ENCODE measurements at places on chromosomes 2 and 18.

- peak; percentile 56 for DNase-seq
Measured at GRCh38 chr2:9984217-9984739, 32.8 kb downstream of the GRHL1 start.

- no peak for DNase-seq
Measured at GRCh38 chr2:217610401-217610814, 392.4 kb downstream of the TNS1 start.

- no peak for DNase-seq
Measured at GRCh38 chr2:45840481-45840880, 189.0 kb downstream of the PRKCE start.

DNA sequence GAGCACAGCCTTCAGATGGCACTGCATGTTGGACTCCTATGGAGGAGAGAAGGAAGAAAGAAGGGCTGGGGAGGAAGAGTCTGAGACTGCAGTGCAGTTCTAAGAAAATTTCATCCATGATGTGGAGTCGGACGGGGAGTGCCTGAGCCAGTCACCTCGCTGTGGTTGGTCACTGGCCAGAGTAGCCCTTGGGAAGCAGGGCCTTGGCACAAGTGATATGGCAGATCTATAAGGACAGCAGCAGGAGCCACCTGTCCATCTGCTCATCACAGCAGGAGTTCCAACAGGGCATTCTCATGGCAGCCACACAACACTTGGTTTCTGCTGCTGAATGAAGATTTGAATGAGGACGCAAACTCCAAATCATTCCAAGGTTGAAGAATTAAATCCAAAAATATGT lies 314.8 kb downstream of the CYP26B1 start:
- no peak for DNase-seq

DNA sequence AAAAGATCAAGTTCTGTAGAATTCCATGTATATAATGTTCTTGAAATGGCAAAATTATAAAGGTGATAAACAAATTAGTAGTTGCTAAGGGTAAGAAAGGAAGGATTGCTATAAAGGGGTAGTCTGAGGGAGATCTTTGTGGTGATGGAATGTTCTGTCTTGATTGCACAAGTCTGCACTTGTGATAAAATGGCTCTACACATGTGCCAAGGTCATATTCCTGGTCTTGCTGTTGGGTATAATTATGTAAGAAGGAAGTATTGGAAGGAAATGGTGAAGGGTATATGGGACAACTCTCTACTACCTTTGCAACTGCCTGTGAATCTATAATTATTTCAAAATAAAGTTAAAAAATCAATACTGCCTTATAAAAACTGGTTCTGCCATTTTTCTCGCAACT lies 15.3 kb downstream of the SGPP2 start:
- DNase-seq = no peak

DNA sequence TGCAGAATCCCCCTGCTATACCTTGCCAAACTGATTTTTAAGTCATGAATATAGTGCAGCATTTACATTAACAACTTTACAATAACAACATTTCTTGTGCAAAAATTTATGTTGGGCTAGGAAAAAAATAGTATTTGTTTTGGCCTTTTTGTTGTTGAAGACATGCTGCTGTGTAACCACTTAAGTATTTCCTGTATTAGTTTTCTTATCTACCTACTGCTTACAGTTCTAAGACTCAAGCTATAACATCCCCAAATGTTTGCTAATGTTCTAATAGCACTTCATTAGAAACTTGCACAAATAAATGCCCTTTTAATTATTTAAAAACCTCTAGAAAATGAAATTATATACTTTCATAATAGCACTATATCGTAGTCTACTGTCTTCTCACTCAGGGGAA lies 154.3 kb upstream of the DOCK10 start:
- no peak for DNase-seq

DNA sequence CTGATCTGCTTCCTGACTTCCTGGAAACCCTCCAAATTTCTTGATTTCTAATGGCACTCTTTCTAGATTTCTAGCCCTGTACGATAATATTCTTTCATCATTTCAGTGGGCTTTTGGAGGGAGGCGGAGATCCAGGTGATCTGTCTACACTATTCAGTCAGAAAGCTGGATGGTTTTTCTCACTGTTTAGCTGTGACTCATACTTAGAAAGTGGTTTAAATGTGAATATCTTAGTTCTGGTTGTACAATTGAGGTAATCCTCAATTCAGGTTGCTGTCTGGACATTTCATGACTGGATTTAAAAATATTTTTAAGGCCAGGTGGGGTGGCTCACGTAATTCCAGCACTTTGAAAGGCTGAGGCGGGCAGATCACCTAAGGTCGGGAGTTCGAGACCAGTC lies 20.8 kb downstream of the SEH1L start:
- DNase-seq = no peak

DNA sequence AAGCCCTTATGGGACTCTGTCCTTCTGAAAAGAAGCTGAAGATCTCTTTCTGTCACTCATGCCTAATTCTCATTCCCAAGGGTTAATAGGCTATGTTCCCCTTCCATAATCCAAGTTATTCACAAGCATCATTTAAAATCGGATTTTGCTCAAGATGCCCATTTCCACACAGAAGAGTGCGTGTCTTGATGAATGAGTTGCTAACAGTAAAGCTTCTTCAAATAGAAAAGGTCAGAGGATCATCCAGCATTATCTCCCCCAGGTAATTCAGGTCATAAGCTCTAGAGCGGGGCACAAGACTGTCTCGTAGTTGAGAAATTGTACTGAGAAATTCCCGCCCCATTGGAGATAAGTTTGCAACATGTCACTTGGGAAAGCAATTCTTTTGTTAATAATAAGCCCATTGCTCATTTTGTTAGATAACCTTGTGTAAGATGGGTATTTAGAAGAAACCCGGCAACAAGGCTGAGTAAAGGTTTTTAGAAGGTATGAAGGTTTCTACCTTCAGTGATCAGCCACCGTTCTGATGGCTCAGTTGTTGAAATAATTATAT lies 290.7 kb upstream of the EPAS1 start:
- DNase-seq = no peak

DNA sequence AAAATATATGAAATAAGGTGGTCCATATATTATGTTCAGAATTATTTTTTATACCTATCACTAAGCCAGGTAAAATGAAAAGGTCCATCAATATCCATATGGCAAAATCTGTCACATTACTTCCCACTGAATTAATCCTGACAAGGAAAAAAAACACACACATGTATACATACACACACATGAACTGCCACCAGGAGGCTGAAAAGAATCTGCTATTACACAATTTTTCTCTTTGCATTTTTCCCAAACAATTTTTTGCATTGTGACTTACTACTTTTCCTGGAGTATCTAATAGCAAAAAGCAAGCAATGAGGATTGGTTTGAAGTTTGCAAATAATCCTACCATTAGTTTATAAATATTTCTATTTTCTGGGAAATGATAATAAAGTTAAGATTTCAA lies 128.2 kb upstream of the CD226 start:
- no peak for DNase-seq

GRCh38 chr18:5895299-5895875 lies at the start of gene TMEM200C:
Gene TMEM200C (minus strand): TSS chr18:5895522. CDS start chr18:5892063, 3,459 bp downstream.
- DNase-seq = no peak

DNA sequence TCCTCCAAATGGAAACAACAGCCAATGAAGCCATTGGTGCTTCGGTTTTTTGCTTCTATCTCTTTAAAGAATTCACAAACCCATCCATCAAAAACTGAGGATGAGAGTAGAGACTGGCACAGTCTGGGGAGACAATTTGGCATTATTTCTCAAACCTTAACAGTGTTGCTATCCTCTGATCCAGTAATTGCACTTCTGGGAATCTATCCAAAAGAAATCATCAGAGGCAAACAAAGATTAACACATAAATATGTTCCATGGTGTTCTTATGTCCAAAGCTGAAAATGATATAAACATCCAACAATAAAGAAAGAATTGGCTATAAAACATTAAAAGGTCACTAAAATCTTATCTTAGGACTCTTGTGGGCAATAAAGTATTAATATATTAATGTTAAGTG lies 35.1 kb downstream of the REEP1 start:
- DNase-seq = no peak

DNA sequence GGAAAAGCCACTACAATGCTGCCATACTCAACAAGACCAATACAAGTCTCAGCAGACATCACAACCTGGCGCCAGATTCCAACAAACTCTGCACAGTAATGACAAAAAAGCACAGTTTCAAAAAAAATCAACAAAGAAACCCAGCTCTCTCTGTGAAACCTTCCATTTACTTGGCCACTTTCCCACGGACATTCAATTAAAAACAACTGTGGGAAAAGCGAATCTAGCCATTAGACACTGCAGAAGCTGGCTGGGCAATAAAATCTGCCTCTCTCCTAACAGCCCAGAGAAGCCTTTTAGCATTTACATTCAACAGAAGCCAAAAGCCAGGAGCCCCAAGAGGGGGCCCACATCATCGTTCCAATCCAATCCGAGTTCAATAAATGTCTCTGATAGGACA lies 128.9 kb downstream of the HDAC4 start:
- DNase-seq = no peak

DNA sequence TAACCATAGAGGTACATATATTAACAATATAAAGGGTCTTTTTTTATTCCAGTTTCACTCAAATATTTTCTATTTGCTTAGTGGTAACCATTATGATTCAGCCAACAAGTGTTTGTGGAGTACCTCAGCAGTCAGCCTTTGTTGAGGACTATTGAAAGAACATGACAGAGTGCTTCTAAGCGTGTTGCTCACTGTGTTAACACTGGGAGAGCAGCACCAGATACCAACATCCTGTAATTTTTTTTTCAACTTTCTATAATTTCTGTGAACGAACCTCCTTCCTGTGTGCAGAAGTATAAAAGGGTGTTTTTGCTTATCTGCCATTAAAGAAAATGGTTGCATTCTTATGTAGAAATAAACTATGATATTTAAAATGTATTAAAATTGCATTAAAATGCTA lies 239.0 kb downstream of the PHLPP1 start:
- no peak for DNase-seq

GRCh38 chr18:26473672-26474071 lies 74.7 kb downstream of the KCTD1 start:
- DNase-seq = no peak

DNA sequence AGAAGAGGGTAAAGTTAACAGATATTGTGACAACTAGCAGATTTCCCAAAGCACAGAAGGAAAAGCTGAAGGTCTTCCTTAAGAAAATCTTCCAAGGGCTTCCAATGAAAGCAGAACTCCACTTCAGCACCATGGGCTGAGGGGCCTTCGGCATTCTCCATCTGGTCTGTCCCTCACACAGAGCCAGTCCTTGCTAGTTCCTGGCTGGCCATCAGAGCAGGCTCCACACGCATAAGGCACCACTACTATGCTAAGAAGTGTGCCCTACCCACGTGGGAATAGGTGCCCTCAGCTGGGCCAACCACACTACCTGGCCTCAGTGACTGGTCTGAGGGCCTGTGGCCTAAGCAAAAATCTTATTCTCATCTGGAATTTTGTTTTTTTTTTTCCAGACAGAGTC lies 73.5 kb downstream of the METTL4 start:
- DNase-seq = no peak

DNA sequence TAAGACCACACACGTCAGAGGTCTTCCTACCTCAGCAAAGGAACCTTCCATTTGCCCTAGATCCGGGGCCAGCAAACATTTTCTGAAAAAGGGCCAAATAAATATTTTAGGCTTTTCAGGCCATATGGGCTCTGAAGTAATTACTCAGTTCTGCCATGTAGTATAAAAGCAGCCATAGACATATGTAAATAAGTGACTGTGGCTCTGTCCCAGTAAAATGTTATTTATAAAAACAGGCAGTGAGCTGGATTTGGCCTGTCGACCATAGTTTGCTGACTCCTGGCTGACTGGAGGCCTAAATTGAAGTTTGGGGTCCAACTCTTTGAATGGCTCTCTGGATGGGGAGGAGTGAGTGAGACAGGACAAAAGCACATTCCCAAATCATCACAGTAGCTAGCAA lies 49.5 kb downstream of the ABCB11 start:
- DNase-seq = no peak

- DNase-seq = peak; percentile 12
Measured at GRCh38 chr2:23449413-23449812, 64.4 kb downstream of the KLHL29 start.

- DNase-seq = no peak
Measured at GRCh38 chr2:205769495-205769850, 87.2 kb downstream of the NRP2 start.

DNA sequence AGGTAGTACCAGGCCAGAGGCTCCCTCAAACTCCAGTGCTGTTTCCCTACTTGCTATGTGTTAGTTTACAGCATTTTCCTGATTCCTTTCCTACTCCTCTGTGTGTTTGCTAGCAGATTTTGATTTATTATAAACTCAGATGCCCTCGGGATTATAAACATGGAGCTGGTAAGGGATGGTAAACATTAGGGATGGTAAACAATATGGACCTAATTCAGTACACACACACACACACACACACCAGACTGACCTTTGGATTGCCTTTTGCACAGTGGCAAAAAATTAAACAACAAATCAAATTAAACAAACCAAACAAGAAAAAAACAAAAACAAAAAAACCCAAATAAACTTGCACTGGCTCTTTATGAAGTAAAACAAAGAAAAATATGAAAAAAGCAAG lies 55.4 kb upstream of the ACVR1 start:
- DNase-seq = no peak

DNA sequence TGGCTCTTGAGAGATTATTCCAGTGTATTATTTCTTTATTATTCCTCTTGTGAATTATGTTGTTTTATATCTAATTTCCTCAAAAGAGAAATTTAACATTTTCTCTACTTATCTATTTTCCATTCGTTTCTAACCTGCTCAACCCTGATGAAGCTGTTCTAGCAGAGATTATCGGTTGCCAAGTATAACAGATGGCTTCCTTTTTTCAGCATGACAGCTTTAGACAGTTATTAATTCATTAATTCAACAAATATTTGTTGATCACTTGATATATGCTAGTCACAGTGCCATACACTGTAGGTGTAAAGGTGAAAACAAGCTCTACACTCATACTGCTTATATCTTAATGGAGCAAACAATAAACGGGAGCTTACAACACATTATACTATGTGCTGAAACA lies 137.9 kb upstream of the UBE2E3 start:
- no peak for DNase-seq

GRCh38 chr2:150495993-150496627 lies 8.6 kb upstream of the RND3 start:
- no peak for DNase-seq

GRCh38 chr2:85623991-85624390 lies 8.0 kb downstream of the USP39 start:
- DNase-seq = no peak

- no peak for DNase-seq
Measured at GRCh38 chr18:10113121-10114022, 199.6 kb downstream of the VAPA start.

DNA sequence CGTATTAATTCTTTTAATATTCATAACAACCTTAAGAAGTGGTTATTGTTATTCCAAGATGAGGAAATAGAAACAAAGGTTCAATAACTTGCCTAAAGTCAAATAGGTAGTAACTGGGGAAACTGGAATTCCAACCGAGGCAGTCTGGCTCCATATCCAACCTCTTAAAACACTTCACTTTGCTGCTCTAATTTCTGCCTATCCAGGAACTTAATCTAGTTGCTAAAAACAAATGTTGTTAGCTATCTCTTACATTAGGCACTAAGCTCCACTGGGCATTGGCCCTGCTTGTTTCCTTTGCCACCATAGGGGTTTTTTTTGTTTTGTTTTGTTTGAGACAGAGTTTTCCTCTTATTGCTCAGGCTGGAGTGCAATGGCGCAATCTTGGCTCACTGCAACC lies 24.8 kb downstream of the ERLEC1 start:
- DNase-seq = no peak

GRCh38 chr2:238240757-238241711 lies 1.2 kb upstream of the HES6 start:
- peak; percentile 29 for DNase-seq

- DNase-seq = peak; percentile 49
Measured at GRCh38 chr2:168773719-168774521, 28.5 kb upstream of the NOSTRIN start.

All from OCI-LY7 (cell line).